Bone marrow (tissue), 2 donors: ENCODE measurements at places on chromosomes 5 and 9.
A peak's percentile ranks its signal among the peaks of the same experiment; 100 is the strongest.

- DNase-seq = no peak
These were observed 65.9 kb upstream of the FCN2 start for GRCh38 chr9:134814598-134815215.

DNA sequence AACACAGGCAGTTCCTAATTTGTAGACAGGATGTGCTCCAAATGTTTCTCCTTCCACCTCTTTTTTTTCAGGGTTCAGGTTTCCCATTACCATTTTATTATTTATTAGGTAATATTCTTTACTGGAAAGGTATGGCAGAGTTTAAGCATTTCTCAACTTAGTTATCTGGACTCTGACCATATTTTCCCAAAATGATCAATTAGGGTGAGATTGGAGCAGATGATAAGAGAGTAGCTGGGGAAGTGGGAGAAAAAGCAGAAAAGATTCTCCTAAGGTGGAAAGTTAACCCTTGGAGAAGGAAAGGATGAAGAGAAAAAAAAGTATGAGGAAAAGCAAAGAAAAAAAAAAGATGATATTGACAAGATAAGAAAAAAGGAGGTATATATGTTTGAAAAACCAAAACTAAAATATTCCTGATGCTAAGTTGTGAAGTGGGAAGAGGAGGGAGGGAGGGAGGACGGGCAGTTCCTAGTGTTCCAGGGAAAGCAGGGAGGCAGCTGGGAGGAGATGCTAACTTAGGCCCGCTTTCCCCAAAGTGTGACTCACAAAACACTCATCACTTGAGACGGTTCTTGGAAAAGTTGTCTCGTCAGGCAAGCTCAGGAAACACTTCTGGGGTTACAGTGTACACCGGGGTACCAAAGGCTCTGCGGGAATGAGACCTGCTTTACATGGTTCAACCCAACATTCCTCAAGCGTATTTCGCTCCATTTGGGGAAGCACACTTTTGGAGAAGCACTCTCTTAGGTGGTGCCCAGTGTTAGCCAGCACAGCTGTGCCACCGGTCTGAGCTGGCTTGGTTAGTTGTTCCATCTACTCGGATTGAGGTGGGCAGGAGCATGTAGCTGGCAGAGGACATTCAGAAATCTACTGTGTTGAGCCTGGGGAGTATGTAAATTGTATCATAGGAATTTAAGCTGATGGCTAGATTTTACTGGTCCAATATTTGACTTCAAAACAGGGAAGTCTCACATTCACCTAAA, 35.1 kb downstream of the B4GALT1 start:
- DNase-seq = no peak

GRCh38 chr9:78132701-78133058, 101.1 kb upstream of the GNAQ start:
- DNase-seq = no peak

GRCh38 chr5:143010351-143010750, 240.2 kb downstream of the ARHGAP26 start:
- DNase-seq = no peak

DNA sequence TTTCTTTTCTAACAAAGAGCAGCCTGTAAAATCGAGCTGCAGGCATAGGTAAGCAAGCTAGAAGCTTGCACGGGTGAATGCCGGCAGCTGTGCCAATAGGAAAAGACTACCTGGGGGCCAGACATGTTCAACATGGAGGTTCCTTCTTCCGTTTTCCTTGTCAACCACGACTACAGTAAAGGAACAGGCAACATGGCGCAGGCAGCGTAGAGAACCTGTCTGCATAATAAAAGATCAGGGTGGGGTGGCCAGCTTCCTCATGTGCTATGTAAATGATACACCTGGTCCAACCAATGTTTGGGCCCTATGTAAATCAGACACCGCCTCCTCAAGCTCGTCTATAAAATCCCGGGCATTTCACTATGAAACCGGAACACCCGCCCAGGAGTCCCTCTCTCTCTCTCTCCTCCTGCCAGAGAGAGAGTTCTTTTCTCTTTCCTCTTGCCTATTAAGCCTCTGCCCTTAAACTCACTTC, 103.8 kb upstream of the LIFR start:
- DNase-seq = no peak

DNA sequence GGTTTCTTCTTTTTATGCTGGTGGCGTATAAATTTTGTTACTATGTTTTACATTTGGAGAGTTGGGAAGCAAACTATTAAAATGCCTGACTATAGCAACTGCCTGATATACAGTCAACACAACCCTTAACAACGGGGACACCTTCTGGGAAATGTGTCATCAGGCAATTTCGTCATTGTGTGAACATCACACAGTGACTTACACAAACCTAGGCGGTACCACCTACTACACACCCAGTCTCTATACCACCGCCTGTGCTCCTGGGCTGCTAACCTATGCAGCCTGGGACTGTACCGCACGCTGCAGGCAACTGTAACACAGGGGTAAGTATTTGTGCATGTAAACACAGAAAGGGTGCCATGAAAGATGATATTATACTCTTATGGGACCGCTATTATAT, 1.3 kb upstream of the CDHR2 start:
- no peak for DNase-seq

DNA sequence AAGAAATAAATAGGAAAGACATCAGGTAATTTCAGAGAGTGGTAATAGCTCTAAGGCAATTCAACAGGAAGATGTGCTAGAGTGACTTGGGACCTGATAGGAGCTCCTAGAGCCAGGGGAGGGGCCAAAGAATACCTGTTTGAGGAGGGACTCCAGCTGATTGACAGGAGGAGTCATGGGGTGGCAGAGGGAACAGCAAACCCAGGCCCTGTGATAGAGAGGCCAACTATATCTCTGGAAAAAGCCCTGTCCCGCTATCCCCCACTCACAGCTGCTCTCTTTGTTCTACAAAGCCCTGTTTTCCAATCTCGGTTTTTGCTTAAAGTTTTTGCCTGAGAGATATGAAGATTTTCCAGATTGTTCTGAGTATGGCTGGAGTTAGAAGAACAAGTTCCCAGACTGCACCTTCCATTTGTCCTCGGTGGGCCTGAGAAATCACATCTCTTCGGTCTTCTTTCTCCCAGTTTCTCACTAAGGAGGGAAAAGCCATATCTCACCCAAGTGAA, 9.0 kb upstream of the NSD1 start:
- no peak for DNase-seq

GRCh38 chr5:84436866-84437265, 52.2 kb upstream of the EDIL3 start:
- no peak for DNase-seq

- no peak for DNase-seq
These were observed 21.6 kb downstream of the FBXW11 start for GRCh38 chr5:171984748-171985419.

DNA sequence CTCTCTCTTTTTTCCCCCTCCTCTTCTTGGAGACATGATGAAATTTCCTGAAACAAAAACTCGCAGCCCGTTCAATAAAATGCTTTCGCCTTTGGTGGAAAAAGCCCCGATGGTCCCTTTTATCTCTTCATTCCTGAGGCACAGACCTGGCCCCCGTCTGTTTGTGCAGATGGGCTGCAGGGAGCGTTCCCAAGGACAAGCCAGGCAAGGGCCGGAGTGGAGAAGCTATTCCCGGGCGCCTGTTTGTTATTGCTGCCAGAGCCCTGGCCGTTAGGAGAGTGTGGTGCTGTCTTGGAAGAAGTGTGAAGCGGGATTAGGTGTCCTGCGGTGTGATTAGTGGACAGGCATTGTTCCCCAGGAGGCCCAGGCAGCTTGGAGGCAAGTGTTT, 71.9 kb downstream of the SMIM23 start:
- no peak for DNase-seq

GRCh38 chr5:1793301-1793740, 6.3 kb downstream of the MRPL36 start:
- DNase-seq = no peak

GRCh38 chr5:180366326-180366725, 13.2 kb upstream of the GFPT2 start:
- no peak for DNase-seq

DNA sequence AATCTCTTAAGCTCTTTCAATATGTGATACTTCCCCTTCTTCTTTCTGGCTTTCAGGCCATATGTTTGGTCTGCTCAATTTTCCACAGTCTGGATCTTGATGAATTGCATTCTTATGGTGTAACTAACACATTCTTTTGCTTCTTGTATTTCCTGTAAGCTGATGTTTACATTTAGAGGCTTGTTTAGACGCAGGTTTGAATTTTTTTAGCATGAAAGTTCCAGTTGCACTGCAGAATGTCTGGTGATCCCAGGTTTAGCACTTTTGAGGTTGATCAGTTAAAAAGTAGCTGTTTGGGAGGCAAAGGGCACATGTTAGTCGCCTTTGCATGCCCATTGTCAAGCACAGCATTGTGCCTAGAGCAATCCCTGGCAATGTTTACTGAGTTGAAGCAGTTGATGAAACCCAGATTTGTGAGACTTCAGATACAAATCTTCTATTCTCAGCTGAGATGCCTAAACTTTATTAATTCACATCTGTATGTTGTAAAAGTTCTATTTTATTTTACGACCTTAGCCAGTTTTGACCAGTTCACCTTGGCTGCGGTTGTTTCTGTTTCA, 59.6 kb upstream of the SPATA31C2 start:
- DNase-seq = no peak

- DNase-seq = no peak
These were observed 30.7 kb upstream of the TMEM250 start for GRCh38 chr9:136149337-136149736.

- DNase-seq = no peak
These were observed 97.8 kb upstream of the C5orf63 start for GRCh38 chr5:127170918-127171600.

GRCh38 chr5:1808439-1808838, 7.2 kb downstream of the NDUFS6 start:
- no peak for DNase-seq

DNA sequence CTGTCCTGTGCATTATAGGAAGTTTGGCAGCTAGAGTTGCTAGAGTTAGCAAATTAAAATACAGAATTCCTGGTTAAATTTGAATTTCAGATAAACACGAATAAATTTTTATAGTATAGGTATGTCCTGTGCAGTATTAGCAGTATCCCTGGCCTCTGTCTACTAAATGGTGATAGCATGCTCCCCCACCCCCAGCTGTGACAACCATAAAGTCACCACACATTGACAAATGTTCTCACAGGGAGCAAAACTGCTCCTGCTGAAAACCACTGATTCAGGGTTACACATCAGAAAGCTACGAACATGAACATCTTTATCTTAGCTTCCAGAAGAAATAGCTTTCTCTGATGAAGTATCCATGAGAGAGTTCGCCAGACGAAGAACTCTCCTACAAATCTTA, 91.8 kb upstream of the CCDC112 start:
- DNase-seq = no peak

GRCh38 chr9:77829420-77829819, 181.3 kb upstream of the GNA14 start:
- DNase-seq = no peak

- peak; percentile 86 for DNase-seq
These were observed 2.8 kb downstream of the PDLIM7 start for GRCh38 chr5:177494346-177495195.

DNA sequence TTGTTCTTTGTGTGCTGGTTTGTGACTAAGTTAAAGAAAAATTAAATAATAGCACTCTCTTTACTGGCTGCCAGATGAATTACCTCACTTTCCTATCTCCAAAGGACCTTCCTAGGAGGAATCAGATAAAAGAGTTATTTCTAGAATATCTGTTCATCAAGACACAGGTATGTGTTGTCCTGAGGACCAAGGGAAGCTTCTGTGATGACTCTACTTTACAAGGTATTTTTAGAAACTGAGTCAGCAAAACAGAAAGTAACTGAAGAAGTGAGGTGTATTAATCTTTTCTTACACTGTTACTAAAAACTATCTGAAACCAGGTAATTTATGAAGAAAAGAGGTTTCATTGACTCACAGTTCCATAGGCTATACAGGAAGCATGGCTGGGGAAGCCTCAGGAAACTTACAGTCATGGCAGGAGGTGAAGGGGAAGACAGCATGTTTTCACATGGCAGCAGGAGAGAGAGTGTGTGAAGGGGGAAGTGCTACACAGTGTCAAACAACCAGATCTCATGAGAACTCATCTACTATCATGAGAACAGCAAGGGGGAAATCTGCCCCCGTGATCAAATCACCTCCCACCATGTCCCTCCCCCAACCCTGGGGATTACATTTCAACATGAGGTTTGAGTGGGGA, 189.2 kb upstream of the DMAC1 start:
- DNase-seq = no peak

GRCh38 chr5:154478224-154478565, at the start of gene HAND1:
TSS of gene HAND1 (minus strand) at chr5:154478227. CDS start at chr5:154478008, 219 bp downstream.
- no peak for DNase-seq

GRCh38 chr9:85527331-85528020, 214.3 kb downstream of the AGTPBP1 start:
- DNase-seq = no peak

DNA sequence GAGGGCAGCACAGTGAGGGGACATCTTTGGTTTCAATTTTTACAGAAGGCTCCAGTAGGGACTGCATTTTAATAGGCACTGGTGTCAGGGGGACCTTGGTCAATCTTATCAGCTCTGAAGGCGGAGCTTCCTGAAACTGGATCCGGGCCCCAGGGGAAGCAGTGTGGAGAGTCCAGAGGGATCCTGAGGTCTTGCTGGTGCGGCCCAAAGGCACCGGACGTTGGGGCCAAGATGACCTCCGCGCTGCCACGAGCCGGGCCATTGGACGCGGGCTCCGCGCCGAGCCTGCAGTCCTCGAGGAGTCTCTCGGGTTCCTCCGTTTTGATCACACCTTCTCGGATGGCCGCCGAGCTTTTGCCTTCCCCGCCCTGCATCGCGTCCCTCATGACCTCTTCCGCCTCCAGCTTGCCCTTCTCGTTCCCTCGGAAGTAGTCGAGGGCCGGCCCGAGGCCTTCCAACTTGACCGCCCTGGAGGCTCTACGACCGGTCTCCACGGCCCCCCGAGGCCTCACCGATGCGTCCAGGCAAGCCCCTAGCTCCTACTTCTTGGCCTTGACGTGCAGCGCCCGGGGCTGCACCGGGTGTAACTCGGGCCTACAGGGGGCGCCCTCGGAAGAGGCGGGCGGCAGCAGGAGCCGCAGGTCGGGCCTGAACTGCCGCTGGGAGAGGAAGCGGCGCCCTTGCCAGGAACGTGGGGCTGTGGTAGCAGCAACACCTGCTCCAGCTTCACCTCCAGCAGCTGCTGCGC, 18.8 kb downstream of the C5orf52 start:
- no peak for DNase-seq

- DNase-seq = no peak
These were observed 76.8 kb upstream of the DAPK1 start for GRCh38 chr9:87420884-87421283.

DNA sequence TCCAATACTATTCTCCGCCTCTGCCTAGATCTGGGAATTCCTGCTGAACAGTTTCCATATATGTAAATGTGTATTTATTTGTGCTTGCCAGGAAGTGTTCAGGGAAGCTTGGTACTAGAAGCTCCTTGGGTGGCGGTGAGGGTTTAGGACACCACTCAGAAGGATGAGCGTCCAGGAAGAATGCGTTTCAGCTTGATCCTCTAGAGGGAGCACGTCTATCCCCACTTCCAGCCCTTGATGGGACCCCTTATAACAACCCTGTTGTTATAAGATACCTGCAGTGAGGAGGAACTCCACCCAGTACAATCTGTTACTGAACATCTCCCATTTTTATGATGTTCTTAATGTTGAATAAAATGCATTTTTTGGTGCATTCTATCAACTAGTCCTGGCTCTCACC, 88.9 kb downstream of the CYFIP2 start:
- no peak for DNase-seq

GRCh38 chr9:17088566-17088965, 46.3 kb upstream of the CNTLN start:
- DNase-seq = no peak
